ENCODE measurements at places on chromosomes 5 and 9. TPM values are rescaled to one million over a fixed set of nuclear protein-coding genes. Genes with fewer than 3 reads are reported as not detected.

Gene C8G
- 1.4 TPM for total RNA-seq

Gene TMOD1
- 0.74 TPM for total RNA-seq

Gene ANKRD18A
- 0.21 TPM for total RNA-seq

Gene CDX1
- total RNA-seq: not detected

Gene C9orf43
- 0.66 TPM for total RNA-seq

All from endothelial cell of umbilical vein (primary cell).